NB4 (cell line): ENCODE measurements at places on chromosomes 3 and 15.

DNA sequence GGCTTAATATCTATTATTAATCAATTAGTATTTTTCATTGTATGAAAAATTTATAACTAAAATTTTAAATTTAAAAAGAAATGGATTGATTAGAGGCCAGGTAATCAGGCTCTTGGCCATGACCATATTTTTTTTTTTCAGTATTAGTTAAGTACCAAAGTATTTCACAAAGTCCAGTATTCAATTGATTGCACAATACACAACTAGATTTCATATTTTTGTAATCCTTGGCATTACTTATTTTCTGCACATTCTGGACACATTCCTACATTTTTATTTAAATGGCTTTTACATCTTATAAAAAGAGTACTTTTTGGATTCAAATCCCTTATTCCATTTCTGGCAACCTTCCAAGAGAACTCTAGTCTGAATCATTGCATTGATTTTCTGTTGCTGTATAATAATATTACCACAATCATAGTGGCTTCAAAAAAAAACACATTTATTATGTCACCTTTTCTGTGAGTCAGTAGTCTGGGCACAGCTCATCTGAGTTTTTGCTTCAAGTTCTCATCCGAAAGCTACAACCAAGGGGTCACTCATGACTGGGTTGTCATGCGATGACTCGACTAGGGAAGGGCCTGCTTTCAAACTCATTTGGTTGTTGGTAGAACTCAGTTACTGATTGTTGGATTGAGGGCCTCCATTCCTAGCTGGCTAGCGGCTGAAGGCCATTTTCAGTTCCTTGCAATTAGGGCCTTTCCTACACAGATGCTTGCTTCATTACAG lies 90.7 kb downstream of the CNTN6 start:
- no peak for DNase-seq

DNA sequence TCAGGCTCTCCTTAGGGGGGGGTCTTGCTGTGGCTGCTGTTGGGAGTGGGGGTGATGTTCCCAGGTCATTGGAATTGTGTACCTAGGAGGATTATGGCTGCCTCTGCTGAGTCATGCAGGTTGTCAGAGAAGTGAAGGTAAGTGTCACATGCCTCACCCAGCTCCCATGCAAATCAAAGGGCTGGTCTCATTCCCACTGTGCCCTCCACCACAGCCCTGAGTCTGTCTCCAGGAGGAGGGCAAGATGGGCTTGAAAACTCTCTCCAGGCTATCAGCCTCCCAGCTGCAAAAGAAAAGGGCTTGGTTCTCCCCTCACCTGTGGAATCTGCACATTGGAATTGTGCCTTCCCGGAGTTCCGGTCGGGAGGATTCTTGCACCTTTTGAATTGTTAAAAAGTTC lies 580.5 kb downstream of the NSUN3 start:
- no peak for DNase-seq

GRCh38 chr15:35757765-35758164 lies 211.8 kb upstream of the DPH6 start:
- no peak for DNase-seq

DNA sequence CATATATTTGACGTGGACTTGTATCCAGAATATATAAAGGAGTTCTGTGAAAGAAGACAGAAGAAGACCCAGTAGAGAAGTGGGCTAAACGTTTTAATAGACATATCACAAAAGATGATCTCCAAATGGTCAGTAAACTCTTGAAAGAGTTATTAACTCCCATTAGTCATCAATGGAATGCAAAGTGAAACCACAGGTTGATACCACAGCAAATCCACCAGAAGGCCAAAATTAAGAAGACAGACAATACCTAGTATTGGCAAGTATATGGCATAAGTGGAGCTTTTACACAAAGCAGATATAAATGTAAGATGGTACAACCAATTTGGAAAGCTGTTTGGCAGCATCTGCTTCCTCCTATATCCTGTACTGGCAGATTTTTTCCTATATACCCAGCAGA lies 6.0 kb downstream of the SPATA16 start:
- no peak for DNase-seq

DNA sequence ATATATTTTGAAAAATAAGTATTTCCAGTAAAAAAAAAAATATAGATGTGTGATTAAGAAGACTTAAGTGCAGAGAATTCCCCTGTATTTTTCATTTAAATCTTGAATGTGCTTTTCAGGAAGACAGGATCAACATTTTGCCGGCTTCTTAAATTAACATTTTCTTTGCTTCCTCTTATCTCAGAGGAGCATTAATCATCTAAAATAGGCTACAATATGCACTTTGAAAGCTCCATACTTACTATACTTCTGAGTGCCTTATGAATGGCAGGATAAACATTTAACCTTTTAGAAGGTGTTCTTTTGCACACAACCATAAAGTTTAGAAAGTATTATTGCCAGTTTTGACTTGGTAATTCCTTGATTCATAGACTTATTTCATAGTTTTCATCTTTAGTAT lies 164.3 kb downstream of the ECT2 start:
- DNase-seq: no peak

DNA sequence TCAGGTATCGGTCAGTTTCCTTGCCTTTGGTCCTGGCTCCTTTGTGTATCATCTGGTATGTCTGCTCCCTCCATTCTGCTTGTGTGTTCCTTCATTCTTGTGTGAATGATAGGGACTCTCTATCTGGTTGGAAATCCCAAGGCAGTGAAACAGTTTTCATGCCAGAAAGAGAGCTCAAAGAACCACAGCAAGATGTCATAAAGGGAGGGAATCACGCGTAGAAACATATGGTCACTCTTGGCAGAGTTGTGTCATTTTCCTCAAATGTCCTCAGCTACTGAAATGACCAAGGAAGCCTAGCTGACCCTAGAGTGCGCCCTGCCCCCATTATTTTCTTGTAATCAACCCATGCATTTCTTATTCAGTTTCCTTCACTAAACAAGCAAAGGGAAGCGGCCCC lies 48.0 kb downstream of the RASGRP1 start:
- DNase-seq: no peak

DNA sequence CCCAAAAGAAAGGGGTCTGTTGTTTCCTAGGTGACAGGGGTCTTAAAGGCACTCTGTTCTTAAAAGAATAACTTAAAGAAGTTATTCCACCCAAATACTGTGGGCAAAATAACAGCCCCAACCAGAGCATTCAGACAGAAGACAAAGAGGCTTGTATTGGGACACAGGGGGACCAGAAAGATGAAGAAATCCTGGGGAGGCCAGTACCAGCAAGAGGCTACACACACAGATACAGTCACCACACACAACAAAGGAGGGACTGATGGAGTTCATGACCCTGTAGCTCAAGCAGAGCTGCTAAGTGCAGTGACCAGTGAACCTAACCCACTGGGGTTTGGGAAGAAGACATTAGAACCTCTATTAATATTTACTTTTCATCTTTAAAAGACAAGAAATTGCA lies 59.0 kb downstream of the MTHFS start:
- DNase-seq: no peak

- no peak for DNase-seq
Observed at GRCh38 chr15:90994059-90994416, 297 bp downstream of the PRC1 start.

DNA sequence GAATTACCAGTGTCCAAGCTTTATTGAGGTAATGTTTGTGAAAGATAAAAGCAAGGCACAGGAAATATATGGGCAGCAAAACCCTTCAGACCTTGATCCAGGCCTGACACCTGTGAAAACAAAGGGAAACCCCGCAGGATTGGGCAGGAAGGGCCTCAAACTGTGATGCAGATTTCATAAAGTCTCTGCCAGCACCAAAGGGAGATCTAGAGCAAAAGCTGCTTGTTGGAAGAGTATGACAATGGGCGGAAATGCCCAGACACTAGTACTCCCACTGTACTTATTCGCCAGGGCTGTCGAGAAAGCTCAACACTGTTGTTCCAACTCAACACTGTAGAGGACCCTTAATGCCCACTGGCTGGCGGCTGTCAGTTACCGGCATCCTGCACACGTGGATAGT lies 207.9 kb downstream of the CD47 start:
- no peak for DNase-seq

DNA sequence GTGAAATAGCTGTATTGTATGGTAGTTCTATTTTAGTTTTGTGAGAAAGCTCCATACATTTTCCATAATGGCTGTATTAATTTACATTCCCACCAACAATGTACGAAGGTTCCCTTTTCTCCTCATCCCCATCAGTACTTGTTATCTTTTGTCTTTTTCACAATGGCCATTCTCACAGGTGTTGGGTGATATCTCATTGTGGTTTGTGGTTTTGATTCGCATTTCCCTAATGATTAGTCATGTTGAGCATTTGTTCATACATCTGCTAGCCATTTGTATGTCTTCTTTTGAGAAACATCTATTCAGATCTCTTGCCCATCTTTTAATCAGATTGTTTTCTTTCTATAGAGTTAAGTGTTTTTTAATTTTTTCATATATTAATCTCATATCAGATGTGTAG lies 931.9 kb downstream of the IGSF11 start:
- DNase-seq: no peak

GRCh38 chr3:53616321-53616720 lies 121.9 kb downstream of the CACNA1D start:
- DNase-seq: no peak

GRCh38 chr3:1513662-1514061 lies 420.8 kb downstream of the CNTN6 start:
- DNase-seq: no peak

- DNase-seq: no peak
Observed at GRCh38 chr15:89368566-89369223, 34.1 kb upstream of the POLG start.

DNA sequence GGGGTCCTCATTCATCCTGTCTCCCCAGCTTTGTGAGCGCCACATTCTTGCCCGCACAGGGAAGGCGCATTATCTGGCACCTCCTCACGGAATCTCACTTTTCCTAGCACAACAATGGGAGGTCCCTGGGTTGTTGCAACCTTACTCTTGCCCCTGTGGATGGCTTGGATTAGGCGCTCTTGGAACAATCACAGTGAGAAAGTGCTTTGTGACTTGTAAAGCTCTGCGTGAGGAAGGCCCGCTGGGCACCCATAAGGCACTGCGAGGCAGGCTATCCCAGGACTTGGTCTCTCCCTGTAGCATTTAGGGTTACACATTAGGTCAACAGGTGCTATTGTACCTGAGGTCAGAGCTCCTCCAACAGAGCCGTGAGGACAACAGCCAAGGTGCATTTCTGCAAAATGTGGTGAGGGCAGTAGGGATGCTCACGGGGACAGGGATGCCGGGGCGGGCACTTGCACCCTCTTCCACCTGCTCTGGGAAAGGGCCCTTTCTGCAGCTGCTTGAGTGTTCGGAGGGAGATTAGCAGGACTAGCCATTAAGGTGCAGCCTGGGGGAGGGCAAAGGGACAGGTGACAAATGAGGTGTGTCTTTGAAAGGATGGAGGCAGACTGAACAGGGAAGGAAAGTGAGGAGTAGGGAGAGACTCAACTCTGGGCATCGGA lies 13.9 kb upstream of the LRRC15 start:
- DNase-seq: no peak

GRCh38 chr3:45554006-45554666 lies 40.4 kb upstream of the LIMD1 start:
- peak; percentile 26 for DNase-seq

DNA sequence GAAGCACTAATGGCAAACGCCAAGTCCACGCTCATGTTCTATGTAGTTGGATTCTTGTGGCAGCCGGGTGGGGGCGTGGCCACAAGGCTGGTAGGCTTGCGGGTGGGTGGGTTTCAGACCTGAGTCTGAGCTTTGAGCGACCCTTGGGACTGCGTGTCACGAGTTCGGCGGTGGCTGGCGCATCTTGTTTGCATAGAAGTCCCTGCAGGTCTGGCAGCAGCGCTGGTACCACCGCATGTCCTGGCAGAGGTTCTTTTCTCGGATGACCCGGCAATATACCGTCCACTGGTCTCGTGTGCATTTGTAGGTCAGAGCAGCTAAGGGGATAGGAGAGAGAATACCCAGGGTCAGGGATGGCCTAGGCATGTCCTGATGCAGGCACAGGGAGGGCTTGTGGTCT lies 241.0 kb upstream of the LYSMD4 start:
- DNase-seq: no peak

DNA sequence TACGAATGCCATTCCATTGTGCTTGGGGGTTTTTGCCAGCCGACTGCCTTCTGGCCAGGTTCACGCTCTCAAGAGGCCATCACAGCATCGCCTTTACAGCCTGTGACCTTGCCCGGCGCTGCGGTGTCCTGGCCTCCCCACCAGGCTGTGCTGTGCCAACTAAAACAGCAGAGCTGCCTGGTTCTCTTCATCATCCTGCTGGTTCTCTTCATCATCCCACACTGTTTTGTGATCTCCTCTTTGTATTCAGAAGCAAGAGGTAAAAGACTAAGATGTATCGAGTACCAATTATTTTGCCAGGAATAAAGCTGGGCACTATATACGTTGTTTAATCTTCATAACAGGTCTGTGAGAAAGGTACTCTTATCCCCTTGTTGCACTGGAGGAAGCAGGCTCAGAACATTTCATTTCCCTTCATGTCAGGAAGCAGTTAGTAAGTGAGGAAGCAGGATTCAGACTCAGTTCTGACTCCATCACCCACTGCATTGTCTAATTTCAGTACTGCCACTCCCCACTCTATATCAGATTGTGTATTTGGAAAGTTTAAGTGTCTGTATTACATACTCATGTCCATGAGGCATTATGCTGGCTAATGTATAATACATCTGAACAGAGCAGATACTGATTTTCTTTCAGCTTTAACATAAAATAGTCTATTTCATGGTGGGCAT lies 92.7 kb downstream of the LRRC28 start:
- peak; percentile 42 for DNase-seq

GRCh38 chr3:114712728-114713492 lies 419.1 kb downstream of the TIGIT start:
- DNase-seq: no peak
